Naive thymus-derived CD4-positive, alpha-beta T cell (primary cell): ENCODE measurements at places on chromosomes 2 and 18. TPM values are rescaled to one million over a fixed set of nuclear protein-coding genes. Genes with fewer than 3 reads are reported as not detected.

The TAF1B gene
- 20.9 TPM for total RNA-seq

The FAM237A gene
- total RNA-seq = not detected in 2 replicates

The POTEC gene
- not detected for total RNA-seq

The VIL1 gene
- total RNA-seq = 0.22 TPM

The NEUROD1 gene
- total RNA-seq = not detected

The LOXHD1 gene
- 0.08 TPM for total RNA-seq

The HOXD9 gene
- not detected for total RNA-seq

The TGOLN2 gene
- total RNA-seq = 145 TPM

The ANKRD36C gene
- total RNA-seq = 62.4 TPM

The PXDN gene
- 1.6 and 3.1 TPM in 2 replicates for total RNA-seq

The TRIM43 gene
- not detected for total RNA-seq

The VPS54 gene
- total RNA-seq = 20.8 and 22.1 TPM in 2 replicates

The LTBP1 gene
- not detected for total RNA-seq
